Mesothelial cell of epicardium (in vitro differentiated cells): ENCODE measurements at places on chromosomes 6 and 20.

DNA sequence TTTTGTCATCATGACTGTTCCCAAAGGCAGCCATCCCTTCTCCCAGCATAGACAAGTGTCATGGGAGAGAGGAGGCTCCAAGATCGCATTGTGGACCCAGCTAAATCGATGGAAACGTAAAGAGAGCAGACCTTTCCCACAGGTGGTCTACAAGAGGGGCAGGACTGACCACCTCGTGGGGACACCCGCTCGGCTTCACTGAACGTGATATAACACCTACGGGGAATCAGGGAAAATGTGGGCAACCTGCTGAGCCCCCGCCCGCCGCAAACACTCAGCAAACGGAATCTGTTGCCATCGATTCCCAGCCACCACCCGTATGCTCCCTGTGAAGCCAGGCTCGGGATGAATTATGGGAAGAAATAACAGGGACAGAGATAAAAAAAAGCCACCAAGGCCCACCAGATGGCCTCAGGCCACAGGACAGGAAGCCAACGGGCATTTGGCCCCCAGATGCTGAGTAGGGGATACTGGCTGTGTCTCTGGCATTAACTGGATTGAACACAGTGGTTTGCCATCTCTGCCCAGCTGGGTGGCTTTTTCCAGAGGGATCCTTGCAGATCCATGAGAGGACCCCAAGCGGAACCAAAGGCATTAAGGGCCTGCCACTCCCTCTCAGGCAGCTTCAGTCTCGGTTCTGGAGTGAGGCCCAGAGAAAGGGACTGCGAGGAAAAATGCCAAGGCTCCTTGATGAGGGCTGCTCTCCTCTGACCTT, 44.4 kb downstream of the BMP7 start:
- DNase-seq, result no peak

DNA sequence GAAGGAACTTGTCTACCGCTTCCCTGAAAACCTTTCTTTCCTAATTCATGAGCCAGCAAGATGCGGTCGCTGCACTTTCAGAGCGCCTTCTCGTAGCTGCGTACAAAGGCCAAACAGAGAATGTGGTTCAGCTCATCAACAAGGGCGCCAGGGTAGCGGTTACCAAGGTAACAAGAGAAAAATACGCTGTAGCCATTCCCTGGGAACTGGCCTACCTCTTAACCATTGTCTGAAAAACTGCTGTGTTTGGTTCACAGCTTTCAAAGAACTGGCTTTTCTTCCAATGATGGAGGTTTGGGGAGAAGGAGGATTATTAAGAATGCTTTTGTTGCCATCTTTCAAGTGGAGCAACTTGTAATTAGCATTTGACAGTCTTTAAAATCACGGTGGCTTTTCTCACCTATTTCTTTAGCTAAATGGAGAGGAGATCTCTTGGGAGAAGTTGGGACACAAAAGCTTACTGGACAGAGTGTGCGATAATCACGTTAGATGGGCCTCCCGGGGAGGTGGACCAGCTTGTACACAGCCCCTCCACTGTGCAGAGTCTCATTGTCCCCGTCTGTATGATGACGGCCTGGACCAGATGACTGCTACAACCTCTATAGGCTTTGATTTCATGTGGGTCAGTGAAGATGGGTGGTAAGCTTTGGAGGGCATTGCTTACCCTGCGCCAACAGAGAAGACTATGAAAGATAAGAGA, 71.5 kb downstream of the LYRM2 start:
- DNase-seq, result no peak

- no peak for DNase-seq
Observed at GRCh38 chr6:49841424-49841823, 24.9 kb downstream of the CRISP1 start.

GRCh38 chr6:16555550-16555949, 205.7 kb downstream of the ATXN1 start:
- no peak for DNase-seq

DNA sequence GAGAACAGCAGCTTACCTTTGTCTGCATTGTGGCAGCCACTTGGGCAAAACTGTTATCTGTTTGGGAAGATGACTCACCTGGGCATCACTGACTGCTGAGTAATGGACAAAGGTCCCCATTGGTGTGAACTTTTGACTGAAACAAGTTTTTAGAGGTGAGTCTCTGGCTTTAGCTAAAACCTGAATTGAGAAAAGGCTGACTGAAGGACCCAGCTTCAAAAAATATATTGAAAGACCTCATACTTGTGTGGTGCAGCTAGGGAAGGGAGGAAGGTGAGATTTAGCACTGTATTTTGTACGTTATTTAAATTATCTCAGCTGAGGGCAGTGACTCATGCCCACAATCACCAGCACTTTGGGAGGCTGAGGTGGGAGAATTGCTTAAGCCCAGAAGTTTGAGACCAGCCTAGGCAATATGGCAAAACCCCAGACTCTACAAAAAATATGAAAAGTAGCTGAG, 4.5 kb upstream of the CITED2 start:
- no peak for DNase-seq

- DNase-seq, result no peak
Observed at GRCh38 chr6:115467726-115468125, 593.0 kb downstream of the FRK start.
